ENCODE measurements at places on chromosomes 2 and 18.

- H3K4me3 ChIP-seq, result no peak overlapping the region
- DNase-seq, result no peak
- peaks cover 2% of the 10 kb centered on the region for H3K36me3 ChIP-seq
- no peak overlapping the region for H3K27ac ChIP-seq
- no peaks in the 10 kb centered on the region for H3K4me1 ChIP-seq
These were observed 8.6 kb downstream of the CLASP1 start for GRCh38 chr2:121640380-121641316.

DNA sequence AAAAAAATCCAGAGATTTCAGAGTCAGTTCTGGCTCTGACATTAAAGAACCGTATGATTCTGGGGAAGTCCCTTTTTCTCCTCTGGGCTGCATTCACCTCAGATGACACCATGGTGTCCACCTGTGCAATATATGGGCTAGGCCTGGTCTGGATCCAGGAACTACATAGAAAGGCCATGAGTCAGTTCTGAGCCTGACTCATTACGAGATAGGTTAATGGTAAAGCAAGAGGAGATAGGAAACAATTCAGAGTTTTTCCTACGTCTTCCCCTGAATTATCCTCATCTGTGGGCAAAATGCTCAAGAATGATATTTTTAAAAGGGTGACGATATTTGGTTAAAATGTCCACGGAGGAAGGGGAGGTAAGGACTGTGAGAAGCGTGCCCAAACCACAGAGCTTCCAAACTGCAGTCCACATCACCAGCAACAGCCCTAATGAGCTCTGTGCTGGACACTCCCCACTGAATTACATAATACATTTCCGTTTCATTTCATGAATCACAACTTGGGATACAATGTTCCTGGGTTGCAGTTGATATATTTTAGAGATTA is 180.1 kb upstream of the OSR1 start:
- DNase-seq, result no peak
- no peaks in the 10 kb centered on the region for H3K4me1 ChIP-seq
- H3K4me3 ChIP-seq, result no peak overlapping the region
- H3K27ac ChIP-seq, result no peak overlapping the region

GRCh38 chr2:155363349-155363888 is 664.9 kb downstream of the KCNJ3 start:
- H3K27me3 ChIP-seq, result no peaks in the 10 kb centered on the region
- no peaks in the 10 kb centered on the region for H3K4me1 ChIP-seq
- H3K27ac ChIP-seq, result no peak overlapping the region

GRCh38 chr2:216469661-216470060 is 29.0 kb upstream of the RPL37A start:
- no peaks in the 10 kb centered on the region for H3K27me3 ChIP-seq
- H3K4me1 ChIP-seq, result no peaks in the 10 kb centered on the region
- no peak for DNase-seq

DNA sequence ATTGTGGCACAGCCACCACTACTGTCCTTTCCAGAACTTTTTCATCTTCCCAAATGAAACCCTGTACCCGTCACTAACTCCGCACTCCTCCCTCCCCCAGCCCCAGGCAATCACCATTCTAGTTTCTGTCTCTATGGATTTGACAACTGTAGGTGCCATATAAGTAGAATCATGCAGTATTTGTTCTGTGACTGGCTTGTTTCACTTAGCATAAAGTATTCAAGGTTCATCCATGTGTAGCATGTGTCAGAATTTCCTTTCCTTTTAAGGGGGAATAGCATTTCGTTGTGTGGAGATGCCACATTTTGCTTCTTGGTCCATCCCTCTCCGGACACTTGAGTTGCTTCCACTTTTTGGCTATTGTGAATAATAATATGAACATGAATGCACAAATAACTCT is 842 bp upstream of the CKAP2L start:
- H3K4me1 ChIP-seq, result no peaks in the 10 kb centered on the region
- peaks cover 2% of the 10 kb centered on the region for H3K36me3 ChIP-seq
- no peak overlapping the region for H3K4me3 ChIP-seq
- no peaks in the 10 kb centered on the region for H3K27me3 ChIP-seq
- H3K27ac ChIP-seq, result no peak overlapping the region

DNA sequence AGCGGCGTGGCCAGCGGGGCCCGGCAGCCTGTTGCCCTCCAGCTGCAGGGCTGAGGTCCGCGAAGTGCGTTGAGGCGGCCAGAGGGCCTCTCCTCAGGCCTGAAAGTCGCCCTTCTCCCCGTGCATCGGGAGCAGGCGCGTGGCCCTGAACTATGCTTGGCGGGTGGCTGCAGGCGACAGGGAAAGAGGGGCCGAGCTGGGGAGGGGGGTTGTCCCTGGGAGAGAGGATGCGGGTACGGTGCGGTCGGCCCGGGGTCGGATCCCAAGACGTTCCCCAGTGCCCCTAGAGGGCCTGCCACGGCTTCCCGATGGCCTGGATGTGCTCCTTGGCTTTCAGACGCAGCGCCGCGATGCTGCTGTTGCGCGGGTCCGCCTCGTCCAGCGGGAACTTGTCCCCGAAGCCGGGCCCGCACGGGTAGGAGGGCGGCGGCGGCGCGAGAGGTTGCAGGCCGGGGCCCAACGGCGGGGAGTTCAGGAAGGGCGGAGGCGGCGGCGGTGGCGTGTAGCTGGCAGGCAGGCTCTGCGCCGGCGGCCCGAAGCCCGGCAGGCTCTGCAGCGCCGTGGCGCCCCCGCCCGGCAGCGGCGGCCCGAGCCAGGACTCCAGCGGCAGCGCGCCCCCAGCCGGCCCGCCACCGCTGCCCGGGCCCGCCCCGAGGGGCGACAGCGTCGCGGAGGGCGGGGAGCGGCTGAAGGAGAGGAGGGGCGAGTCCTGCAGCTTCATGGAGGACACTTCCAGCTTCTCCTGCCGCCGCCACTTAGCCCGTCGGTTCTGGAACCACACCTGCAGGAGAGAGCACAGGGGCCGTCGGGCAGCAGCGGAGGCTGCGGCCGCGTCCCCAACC is 4.3 kb downstream of the RAX start:
- H3K27me3 ChIP-seq, result peaks cover 43% of the 10 kb centered on the region
- peak overlapping the region; percentile 38 for H3K4me3 ChIP-seq
- H3K36me3 ChIP-seq, result peaks cover 22% of the 10 kb centered on the region
- DNase-seq, result no peak
- H3K27ac ChIP-seq, result no peak overlapping the region

DNA sequence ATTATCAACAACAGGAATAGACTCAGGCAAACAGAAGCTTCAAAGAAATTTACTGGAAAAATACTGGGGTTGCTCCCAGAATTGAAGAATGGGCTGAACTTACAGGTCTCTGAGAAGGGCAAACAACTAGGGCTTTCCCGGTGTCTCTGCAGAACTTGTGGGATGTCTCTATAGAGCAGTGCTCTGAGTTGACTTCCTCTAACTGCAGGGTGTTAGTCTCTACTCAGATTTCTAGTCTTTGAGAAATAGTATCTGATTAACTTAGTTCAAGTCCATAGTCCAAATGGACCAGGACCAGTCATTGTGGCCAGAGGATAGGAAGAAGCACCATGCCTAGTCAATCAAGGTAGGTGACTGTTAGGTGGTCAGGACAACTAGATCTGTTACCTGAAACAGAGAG is 45.8 kb downstream of the LIMS1 start:
- peaks cover 10% of the 10 kb centered on the region for H3K4me1 ChIP-seq
- H3K36me3 ChIP-seq, result no peaks in the 10 kb centered on the region
- no peaks in the 10 kb centered on the region for H3K27me3 ChIP-seq
- no peak overlapping the region for H3K4me3 ChIP-seq
- no peak overlapping the region for H3K27ac ChIP-seq

GRCh38 chr2:84906900-84907714 is 1.7 kb downstream of the TMSB10 start:
- H3K4me3 ChIP-seq, result peak overlapping the region; percentile 92
- DNase-seq, result peak; percentile 61
- H3K36me3 ChIP-seq, result peaks cover 13% of the 10 kb centered on the region
- peaks cover 2% of the 10 kb centered on the region for H3K4me1 ChIP-seq
- peak overlapping the region; percentile 79 for H3K27ac ChIP-seq

GRCh38 chr2:176071330-176072291 is 12.2 kb downstream of the EVX2 start:
- H3K4me1 ChIP-seq, result peaks cover 3% of the 10 kb centered on the region
- H3K4me3 ChIP-seq, result no peak overlapping the region
- H3K27me3 ChIP-seq, result peaks cover 54% of the 10 kb centered on the region

DNA sequence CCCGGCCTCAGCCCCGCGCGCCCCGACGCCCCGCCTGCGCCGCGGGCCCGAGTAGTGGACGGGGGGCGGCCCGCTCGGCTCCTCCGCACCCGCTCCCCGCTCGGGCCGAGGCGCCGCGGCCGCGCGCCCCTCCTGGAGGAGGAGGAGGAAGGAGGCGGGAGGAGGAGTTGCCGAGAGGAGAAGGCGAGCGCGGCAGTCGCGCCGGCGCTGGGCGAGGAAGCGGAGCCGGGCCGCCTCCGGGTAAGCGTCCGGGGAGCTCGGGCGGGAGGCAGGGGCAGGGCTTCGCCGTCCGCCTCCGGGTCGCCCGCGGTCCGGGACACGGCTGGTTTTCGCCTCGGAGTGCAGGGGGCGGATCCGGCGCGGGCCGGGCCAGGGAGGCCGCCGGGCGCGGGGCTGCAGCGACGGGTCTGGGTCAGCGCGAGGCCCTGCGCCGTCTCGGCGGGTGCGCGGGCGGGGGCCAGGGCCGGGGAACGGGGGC is at the start of gene SOCS6:
TSS of gene SOCS6 (plus strand) at position 195 of the 478 bp plus-strand sequence. CDS start 35,624 bp downstream, outside the sequence.
- peak within 1 kb of the TSS; percentile 70 for H3K27ac ChIP-seq
- DNase-seq, result peak; percentile 69
- peaks cover 6% of the 10 kb centered on the region for H3K4me1 ChIP-seq
- H3K4me3 ChIP-seq, result peak within 1 kb of the TSS; percentile 98
- H3K27me3 ChIP-seq, result no peaks in the 10 kb centered on the region

DNA sequence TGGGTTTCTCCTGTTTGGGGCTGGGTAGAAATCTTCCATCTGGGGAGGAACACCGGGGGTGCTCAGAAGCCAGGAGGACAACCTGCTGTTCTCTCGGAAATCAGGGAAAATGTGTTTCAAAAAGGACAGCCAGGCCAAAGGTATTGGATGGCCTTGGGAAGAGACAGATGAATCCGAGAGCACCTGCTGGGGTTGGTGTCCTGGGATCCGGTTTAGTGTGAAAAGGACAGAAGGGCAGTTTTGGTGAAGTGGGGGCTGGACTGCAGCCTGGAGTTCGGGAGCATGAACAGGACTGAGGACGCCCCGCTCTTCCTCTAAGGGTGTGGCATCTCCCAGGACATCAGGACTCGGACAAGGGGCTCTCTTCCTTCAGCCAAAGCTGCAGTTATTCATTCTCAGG is 24.9 kb upstream of the SNTG2 start:
- H3K4me3 ChIP-seq, result no peak overlapping the region
- DNase-seq, result no peak
- H3K27ac ChIP-seq, result no peak overlapping the region
- no peaks in the 10 kb centered on the region for H3K4me1 ChIP-seq

DNA sequence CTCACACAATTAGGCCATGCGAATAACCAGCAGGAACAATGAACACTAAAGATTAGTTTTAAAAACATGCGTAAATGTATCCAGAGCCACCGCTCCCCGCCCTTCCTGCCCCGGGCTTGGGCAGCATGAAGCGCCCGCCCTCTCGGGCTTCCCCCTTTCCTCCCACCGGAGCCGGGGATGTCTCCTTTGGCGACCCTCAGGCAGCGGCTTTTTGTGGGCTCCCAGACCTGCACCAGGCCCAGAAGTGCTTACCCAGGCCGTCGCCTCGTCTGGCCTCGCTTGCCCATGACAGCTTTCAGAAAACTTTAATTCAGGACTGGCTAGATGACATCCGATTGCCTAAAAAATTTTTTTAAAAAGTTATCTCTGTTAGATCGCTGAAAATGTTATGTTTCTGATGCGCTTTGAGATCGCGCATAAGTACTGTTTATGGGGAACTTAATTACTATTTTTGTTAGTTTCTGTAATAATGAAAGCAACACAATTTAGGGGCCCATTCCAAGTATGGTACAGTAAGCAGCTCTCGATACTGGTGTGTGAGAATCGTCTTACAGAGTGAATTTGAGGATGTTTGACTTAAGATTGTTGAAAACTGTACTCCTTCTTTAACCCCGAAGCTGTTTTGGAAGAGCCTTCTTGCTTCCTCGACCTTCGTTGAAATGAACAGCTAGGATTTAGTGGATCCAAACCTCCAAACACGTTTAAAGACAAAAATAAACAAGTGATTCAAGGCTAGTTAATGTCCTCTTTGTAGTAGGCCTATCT is 1.1 kb downstream of the MAP3K20 start:
- H3K4me3 ChIP-seq, result peak overlapping the region; percentile 96
- no peaks in the 10 kb centered on the region for H3K27me3 ChIP-seq
- DNase-seq, result peak; percentile 23
- peaks cover 2% of the 10 kb centered on the region for H3K4me1 ChIP-seq
- H3K27ac ChIP-seq, result peak overlapping the region; percentile 13
- peaks cover 2% of the 10 kb centered on the region for H3K36me3 ChIP-seq

- H3K27me3 ChIP-seq, result no peaks in the 10 kb centered on the region
- peak overlapping the region; percentile 29 for H3K27ac ChIP-seq
- no peak for DNase-seq
- no peak overlapping the region for H3K4me3 ChIP-seq
- H3K4me1 ChIP-seq, result peaks cover 16% of the 10 kb centered on the region
These were observed 64.2 kb downstream of the SCG2 start for GRCh38 chr2:223537651-223538601.

DNA sequence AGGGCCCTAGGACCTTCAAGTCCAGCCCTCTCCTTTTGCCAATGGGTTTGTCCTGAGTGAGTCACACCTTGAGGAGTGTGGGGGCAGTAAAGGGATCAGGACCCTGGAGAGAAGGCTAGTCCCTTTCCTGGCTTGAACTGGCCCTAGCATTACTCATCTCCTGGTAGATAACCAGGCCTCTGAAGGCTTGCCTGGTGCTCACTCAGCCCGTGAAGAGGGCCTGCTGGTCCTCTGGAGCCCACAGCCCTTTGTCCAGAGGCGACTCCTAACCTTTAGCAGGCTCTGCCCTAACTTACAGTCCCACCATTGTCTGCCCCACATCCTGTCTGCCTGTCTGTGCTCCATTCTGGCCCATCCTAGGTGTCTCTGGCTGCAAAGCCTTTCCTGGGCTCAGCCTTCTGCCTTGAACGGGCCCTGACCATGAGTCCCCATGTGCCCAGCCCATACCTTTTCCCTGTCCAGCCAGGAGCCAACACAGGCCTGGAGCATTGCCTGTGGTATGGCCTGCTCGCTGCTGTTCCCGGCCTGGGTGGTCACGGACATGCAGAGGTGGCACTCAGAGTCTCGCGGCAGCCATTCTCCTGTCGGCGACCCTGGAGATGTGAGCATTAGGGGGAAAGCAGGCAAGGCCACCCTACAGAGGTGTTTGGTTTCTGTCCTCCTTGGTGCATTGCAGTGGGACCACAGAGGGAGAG is 5.0 kb downstream of the SFTPB start:
- no peaks in the 10 kb centered on the region for H3K27me3 ChIP-seq
- DNase-seq, result no peak
- H3K36me3 ChIP-seq, result no peaks in the 10 kb centered on the region
- no peaks in the 10 kb centered on the region for H3K4me1 ChIP-seq
- H3K4me3 ChIP-seq, result no peak overlapping the region

GRCh38 chr2:9883897-9884296 is 40.6 kb downstream of the TAF1B start:
- no peaks in the 10 kb centered on the region for H3K4me1 ChIP-seq
- no peak overlapping the region for H3K4me3 ChIP-seq
- H3K27me3 ChIP-seq, result no peaks in the 10 kb centered on the region
- peak overlapping the region; percentile 13 for H3K27ac ChIP-seq
- peaks cover 88% of the 10 kb centered on the region for H3K36me3 ChIP-seq

- H3K27me3 ChIP-seq, result no peaks in the 10 kb centered on the region
- no peak overlapping the region for H3K4me3 ChIP-seq
- H3K4me1 ChIP-seq, result no peaks in the 10 kb centered on the region
- DNase-seq, result no peak
These were observed 43.0 kb upstream of the DSG1 start for GRCh38 chr18:31274931-31275330.

GRCh38 chr2:237603049-237603717 is 12.6 kb upstream of the RAB17 start:
- no peak overlapping the region for H3K4me3 ChIP-seq
- H3K36me3 ChIP-seq, result no peaks in the 10 kb centered on the region
- no peak overlapping the region for H3K27ac ChIP-seq
